Transverse colon (tissue), 4 donors: ENCODE measurements at places on chromosomes 16 and 17. TPM values are rescaled to one million over a fixed set of nuclear protein-coding genes. Genes with fewer than 3 reads are reported as not detected.
A peak's percentile ranks its signal among the peaks of the same experiment; 100 is the strongest.

HOXB2 gene
- total RNA-seq, result not detected

METTL23 gene
- total RNA-seq, result not detected

- H3K4me1 ChIP-seq, result peaks cover 18% of the 10 kb centered on the region
- peak overlapping the region; percentile 76 for H3K27ac ChIP-seq
- H3K4me3 ChIP-seq, result peak overlapping the region; percentile 69
- peaks cover 11% of the 10 kb centered on the region for H3K27me3 ChIP-seq
- peak; percentile 56 for DNase-seq
Observed at GRCh38 chr17:16352667-16353316, 477 bp downstream of the CENPV start.

DNA sequence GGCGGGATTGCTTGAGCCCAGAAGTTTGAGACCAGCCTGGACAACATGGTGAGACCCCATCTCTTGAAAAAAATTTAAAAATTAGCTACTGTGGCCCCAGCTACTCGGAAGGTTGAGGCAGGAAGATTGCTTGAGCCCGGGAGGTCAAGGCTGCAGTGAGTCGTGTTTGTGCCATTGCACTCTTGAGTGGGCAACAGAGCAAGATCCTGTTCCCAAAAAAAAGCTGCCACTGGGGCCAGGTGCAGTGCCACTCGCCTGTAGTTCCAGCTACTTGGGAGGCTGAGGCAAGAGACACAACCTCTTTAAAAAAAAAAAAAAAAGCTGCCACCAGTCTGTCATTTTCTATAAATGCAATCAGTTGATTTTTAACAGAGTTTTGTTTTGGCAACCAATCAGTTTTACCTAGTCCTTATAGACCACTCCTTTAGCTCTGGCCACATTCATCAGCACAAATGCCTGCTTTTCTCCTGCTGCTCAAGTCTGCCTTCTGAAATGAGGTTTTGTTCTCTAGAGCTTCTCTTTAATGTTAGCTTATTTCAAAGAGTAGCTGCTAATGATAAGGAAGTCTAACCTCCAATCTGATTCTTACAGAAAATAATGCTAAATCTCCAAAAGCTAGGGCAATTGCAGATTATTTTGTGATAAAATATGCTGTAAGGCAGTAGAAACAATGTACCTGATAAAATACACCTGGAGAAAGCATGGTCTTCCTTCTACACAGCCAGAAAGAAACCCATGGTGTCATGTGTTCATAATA, 64.8 kb downstream of the TUBD1 start:
- no peaks in the 10 kb centered on the region for H3K36me3 ChIP-seq
- no peak for DNase-seq
- H3K4me1 ChIP-seq, result peaks cover 72% of the 10 kb centered on the region
- H3K27ac ChIP-seq, result peak overlapping the region; percentile 92
- no peaks in the 10 kb centered on the region for H3K27me3 ChIP-seq

GRCh38 chr17:31586946-31587345, 195.5 kb downstream of the RAB11FIP4 start:
- H3K4me1 ChIP-seq, result peaks cover 11% of the 10 kb centered on the region
- H3K27me3 ChIP-seq, result no peaks in the 10 kb centered on the region
- no peak for DNase-seq
- H3K36me3 ChIP-seq, result no peaks in the 10 kb centered on the region
- no peak overlapping the region for H3K4me3 ChIP-seq

HAPSTR1 gene
- 66.2 TPM for total RNA-seq

DNA sequence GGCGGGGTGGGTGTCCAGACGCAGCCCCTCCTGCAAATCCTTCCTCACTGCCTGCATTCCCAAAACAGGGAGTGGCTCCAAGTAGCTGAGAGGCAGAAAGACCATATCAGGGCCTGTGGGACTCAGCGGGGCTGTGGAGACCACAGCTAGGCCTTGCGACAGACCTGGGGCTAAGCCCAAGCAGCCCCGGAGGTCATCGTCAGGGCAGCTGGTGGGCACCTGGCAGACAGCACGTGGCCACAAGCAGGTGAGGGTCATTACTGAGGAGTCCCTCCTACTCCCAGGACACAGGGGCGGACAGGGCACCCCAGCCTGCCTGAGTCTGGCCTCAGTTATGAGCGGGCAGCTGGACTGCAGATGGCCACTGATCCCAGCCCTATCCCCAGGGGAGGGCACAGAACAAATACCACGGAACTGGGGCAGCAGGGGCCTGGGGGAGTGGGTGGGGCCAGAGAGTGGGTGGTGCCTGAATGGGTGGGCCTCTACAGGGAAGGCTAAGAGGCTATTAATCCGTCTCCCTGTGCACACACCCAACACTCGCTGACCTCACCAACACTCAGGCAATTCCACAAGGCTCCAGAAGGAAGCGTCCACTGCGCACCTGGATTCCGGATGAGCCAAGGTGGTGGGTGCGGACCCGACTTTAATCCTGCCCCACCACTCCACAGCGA, 8.5 kb downstream of the HS3ST6 start:
- H3K4me3 ChIP-seq, result no peak overlapping the region
- peaks cover 6% of the 10 kb centered on the region for H3K4me1 ChIP-seq
- peaks cover 33% of the 10 kb centered on the region for H3K27me3 ChIP-seq
- H3K36me3 ChIP-seq, result no peaks in the 10 kb centered on the region
- peak; percentile 66 for DNase-seq
- H3K27ac ChIP-seq, result peak overlapping the region; percentile 52

GRCh38 chr17:27471321-27472269, 15.3 kb downstream of the KSR1 start:
- no peak overlapping the region for H3K27ac ChIP-seq
- H3K4me3 ChIP-seq, result no peak overlapping the region
- peak; percentile 30 for DNase-seq
- H3K27me3 ChIP-seq, result no peaks in the 10 kb centered on the region
- peaks cover 19% of the 10 kb centered on the region for H3K4me1 ChIP-seq

PRDM7 gene
- not detected for total RNA-seq

HSD11B2 gene
- 694 TPM for total RNA-seq

CES1 gene
- 14.3 TPM for total RNA-seq

TEKT5 gene
- not detected for total RNA-seq

DNA sequence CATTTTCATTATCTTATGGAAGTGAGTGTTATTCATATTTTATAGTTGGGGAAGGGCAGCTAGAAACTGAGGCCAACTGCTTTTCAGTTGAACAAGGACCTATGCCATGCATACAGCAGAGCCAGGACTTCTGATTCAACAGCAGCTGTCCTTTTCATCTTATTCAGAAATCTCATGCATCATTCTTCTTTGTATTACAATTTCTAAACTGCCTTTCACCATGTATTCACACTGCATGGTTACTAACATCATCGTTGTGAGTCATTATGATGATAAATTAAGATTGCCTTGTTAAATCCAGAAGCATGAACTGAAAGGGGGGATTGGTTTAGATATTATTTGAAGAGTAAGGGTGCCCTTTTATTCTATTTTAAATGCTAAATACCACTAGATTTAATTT, 1470.1 kb upstream of the GOT2 start:
- H3K27ac ChIP-seq, result no peak overlapping the region
- H3K27me3 ChIP-seq, result no peaks in the 10 kb centered on the region
- H3K4me1 ChIP-seq, result no peaks in the 10 kb centered on the region
- DNase-seq, result no peak

LITAFD gene
- not detected for total RNA-seq

HOXB6 gene
- 48.0 TPM for total RNA-seq

DNA sequence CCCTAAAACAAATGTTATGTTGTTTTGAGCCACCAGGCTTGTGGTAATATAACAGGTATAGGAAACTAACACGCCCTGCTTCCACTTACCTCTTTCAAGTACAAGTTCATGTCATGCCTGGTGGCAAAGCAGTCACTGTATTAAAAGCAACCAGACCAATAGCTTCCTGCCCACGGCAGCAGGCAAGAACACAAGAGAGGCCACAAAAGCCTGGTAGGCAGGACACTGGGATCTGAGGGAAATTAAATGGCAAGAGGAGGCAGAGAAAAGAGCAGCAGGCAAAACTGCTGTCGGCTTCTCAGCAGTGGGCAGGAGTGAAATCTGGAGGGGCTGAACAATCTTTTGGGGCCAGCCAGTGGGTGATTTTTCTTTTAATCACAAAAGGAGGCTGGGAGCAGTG, 2.2 kb downstream of the CYTH1 start:
- no peaks in the 10 kb centered on the region for H3K27me3 ChIP-seq
- peak overlapping the region; percentile 91 for H3K27ac ChIP-seq
- H3K4me1 ChIP-seq, result peaks cover 26% of the 10 kb centered on the region
- H3K4me3 ChIP-seq, result peak overlapping the region; percentile 92
- peak; percentile 65 for DNase-seq

CTU2 gene
- total RNA-seq, result 2.8 TPM

DNA sequence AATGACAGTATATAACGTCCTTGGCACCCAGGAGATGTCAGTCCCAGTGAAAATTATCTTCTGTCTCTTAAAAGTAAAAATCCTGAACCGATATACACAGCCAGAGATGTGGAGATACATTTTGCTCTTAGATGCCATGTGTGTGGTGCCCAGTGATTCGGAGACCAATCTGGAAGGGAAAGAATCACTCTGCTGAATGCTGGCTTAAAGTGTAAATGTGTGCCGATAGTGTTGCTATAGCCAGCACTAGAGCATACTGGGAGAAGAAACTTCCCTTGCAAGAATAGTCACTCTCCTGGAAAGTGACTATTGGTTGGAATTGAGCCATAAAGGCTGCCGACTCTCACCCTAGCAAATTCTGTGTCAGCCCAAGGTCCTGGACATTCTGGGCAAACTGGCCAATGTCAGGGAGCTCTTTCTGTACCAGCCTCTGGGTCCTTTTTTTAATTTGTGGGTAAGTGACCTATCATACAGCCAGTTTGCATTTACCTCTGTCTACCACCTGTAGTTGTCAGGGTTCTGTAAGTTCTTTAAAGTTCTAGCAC, 44.2 kb upstream of the HNF1B start:
- peaks cover 8% of the 10 kb centered on the region for H3K27me3 ChIP-seq
- H3K4me1 ChIP-seq, result no peaks in the 10 kb centered on the region
- no peak overlapping the region for H3K4me3 ChIP-seq

GRCh38 chr16:86604436-86605193, 26.3 kb downstream of the FOXL1 start:
- no peaks in the 10 kb centered on the region for H3K4me1 ChIP-seq
- H3K4me3 ChIP-seq, result no peak overlapping the region
- DNase-seq, result no peak
- no peak overlapping the region for H3K27ac ChIP-seq
- H3K27me3 ChIP-seq, result peaks cover 23% of the 10 kb centered on the region
- H3K36me3 ChIP-seq, result no peaks in the 10 kb centered on the region

- H3K27me3 ChIP-seq, result peaks cover 93% of the 10 kb centered on the region
- no peak overlapping the region for H3K27ac ChIP-seq
- H3K36me3 ChIP-seq, result no peaks in the 10 kb centered on the region
- no peak for DNase-seq
- no peak overlapping the region for H3K4me3 ChIP-seq
- H3K4me1 ChIP-seq, result peaks cover 8% of the 10 kb centered on the region
Observed at GRCh38 chr17:1907909-1908698, 78.3 kb downstream of the RPA1 start.

DNA sequence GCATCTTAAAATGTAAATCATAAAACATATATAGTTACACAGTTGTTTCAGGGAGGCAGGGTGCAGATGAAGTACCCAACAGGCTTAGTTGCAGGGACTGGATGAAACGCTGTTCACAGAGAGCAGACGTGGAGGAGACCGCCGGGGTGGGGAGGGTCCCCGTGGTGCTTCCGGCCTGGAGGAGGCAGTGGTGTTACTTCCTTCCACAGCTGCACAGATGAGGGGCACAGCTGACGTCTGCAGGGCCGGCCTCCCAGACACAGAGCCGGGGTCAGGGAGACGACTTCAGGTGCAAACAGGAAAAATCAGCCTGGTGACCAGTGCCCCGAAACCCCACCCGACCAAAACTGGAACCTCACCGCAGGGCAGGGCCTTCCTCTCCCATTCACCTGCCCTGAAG, 17.1 kb downstream of the SPIRE2 start:
- no peak overlapping the region for H3K4me3 ChIP-seq
- H3K27ac ChIP-seq, result no peak overlapping the region
- H3K36me3 ChIP-seq, result no peaks in the 10 kb centered on the region
- H3K4me1 ChIP-seq, result peaks cover 29% of the 10 kb centered on the region

- no peaks in the 10 kb centered on the region for H3K27me3 ChIP-seq
Observed at GRCh38 chr16:583815-584591, 5.9 kb upstream of the RAB40C start.

DNA sequence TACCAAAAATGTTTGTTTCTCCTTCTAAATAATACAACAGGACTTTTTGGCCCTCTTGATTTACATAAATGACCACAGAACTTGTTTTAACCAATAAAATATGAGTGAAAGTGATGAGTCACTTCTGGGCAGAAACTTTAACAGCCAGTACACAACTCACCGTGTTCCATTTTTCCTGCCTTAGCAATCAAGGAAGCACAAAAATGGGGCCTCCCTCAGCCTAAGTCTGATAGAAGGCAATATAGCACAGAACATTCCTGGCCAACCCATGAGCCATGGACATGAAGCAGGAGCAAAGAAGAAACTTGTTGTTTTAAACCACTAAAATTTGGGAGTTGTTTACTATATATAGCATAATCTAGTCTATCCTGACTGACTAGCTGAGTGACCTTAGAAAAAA, 61.1 kb upstream of the MTMR4 start:
- H3K27ac ChIP-seq, result no peak overlapping the region
- H3K36me3 ChIP-seq, result no peaks in the 10 kb centered on the region
- DNase-seq, result no peak
- no peak overlapping the region for H3K4me3 ChIP-seq
- no peaks in the 10 kb centered on the region for H3K27me3 ChIP-seq

CRHR1 gene
- total RNA-seq, result not detected

GRCh38 chr16:10497132-10498101, 83.0 kb downstream of the EMP2 start:
- no peak overlapping the region for H3K27ac ChIP-seq
- DNase-seq, result no peak
- H3K4me1 ChIP-seq, result no peaks in the 10 kb centered on the region
- no peak overlapping the region for H3K4me3 ChIP-seq
- H3K36me3 ChIP-seq, result no peaks in the 10 kb centered on the region

DNA sequence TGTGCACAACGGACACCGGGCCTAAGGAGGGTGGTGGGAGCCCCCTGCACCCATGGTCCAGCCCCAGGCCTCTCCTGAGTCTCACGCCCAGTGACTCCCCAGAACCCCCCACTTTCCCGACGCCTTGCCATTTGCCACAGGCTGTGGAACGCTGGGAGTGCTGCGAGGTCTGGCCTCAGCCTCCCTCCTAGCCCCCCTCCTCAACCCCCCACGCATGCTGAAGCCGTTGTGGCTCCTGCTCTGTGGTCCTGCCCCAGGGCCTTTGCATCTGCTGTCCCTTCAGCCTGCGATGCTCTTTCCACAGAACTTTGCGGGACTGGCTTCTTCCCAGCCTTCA, 226.0 kb upstream of the GSE1 start:
- H3K36me3 ChIP-seq, result no peaks in the 10 kb centered on the region
- peaks cover 10% of the 10 kb centered on the region for H3K4me1 ChIP-seq
- no peak overlapping the region for H3K27ac ChIP-seq
- no peaks in the 10 kb centered on the region for H3K27me3 ChIP-seq
- no peak for DNase-seq

DNA sequence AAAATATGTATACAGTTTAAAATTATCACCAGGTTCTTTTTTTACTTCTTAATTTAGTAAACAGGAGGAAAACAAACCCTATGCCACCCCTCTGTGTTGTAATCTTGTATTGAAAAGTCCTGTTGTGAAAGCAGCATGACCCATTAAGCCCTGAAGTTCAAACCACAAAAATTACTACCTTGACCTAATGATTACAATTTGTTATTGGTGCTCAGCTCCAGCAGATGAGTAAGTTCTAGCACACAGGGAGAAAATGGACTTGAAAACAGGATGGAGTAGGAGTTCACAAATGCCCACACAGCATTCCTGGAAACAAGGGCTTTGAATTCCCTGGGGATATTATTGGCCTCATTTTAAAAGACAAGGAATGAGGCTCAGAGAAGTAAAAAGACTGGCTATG, 505.8 kb upstream of the ERCC4 start:
- no peaks in the 10 kb centered on the region for H3K27me3 ChIP-seq
- H3K36me3 ChIP-seq, result no peaks in the 10 kb centered on the region
- DNase-seq, result no peak
- H3K4me3 ChIP-seq, result no peak overlapping the region
- H3K27ac ChIP-seq, result no peak overlapping the region
